Activated CD4-positive, CD25-positive, alpha-beta regulatory T cell (primary cell): ENCODE measurements at places on chromosomes 3 and 15.

GRCh38 chr15:26260517-26261133 is 397.5 kb upstream of the ATP10A start:
- no peak for DNase-seq

GRCh38 chr3:38576131-38576525 is 73.4 kb downstream of the SCN5A start:
- DNase-seq, result no peak

GRCh38 chr3:52053307-52054304 is 2.8 kb downstream of the DUSP7 start:
- no peak for DNase-seq

DNA sequence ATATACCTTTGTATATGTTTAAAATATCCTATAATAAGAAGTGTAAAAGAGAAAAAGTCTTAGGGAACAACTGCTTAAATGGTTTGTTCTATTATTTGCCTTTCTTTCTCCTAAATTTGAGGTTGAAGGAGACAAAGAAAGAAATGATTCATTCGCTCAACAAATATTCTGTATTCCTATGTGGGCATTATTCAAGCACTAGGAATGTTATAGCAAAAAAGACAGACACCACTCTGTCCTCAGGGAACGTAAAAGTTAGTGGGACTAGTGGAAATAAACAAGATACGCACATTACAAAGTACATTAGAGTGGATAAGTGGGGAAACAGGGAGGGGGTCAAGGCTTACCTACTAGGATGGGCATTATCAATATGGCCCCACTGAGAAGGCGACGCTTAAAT is 332.2 kb downstream of the LPP start:
- DNase-seq, result no peak

- DNase-seq, result no peak
Observed at GRCh38 chr3:129954514-129954913, 20.0 kb upstream of the TRH start.

GRCh38 chr3:129528589-129529100 is at the start of gene RHO:
Gene RHO (plus strand): TSS chr3:129528639. CDS start chr3:129528734, 95 bp downstream.
- no peak for DNase-seq
